Naive thymus-derived CD8-positive, alpha-beta T cell (primary cell): ENCODE measurements at places on chromosomes 16 and 17. TPM values are rescaled to one million over a fixed set of nuclear protein-coding genes. Genes with fewer than 3 reads are reported as not detected.

PIRT gene
- not detected for total RNA-seq

PMP22 gene
- not detected for total RNA-seq

DNA sequence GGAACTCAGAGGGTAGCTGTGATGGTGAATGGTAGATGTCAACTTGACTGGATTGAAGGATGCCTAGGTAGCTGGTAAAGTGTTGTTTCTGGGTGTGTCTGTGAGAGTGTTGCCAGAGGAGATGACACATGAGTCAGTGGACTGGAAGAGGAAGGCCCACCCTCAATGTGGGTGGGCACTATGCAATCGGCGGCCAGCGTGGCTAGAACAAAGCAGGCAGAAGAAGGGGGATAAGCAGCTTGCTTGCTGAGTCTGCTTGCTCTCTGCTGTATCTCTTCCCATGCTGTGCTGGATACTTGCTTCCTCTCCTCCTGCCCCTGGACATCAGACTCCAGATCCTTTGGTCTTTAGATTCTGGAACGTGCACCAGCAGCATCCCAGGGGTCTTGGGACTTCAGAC is 128.1 kb downstream of the AIPL1 start:
- no peak overlapping the region for H3K4me3 ChIP-seq
- H3K27me3 ChIP-seq = peaks cover 54% of the 10 kb centered on the region
- no peak for DNase-seq
- no peaks in the 10 kb centered on the region for H3K36me3 ChIP-seq
- H3K4me1 ChIP-seq = no peaks in the 10 kb centered on the region

DNA sequence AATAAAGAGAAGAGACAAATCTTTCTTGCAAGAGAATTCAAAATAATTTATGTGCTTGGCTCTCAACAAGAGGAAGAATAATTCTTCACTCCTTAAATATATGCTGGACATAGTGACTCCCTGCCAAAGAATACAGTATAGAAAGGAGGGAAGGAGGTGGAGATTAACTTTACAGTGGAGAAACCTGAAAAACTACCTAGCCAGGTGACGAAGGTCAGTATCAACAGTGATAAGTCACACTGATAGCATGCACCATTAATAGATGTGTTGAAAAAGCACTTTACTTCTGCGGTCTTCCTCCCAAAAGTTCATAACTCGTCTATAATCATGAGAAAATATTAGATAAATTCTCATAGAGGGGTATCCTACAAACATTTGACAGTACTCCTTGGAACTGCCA is 21.4 kb downstream of the CBLN1 start:
- no peak overlapping the region for H3K27ac ChIP-seq
- H3K4me3 ChIP-seq = no peak overlapping the region
- H3K36me3 ChIP-seq = peaks cover 2% of the 10 kb centered on the region
- DNase-seq = no peak

- no peaks in the 10 kb centered on the region for H3K27me3 ChIP-seq
- H3K4me3 ChIP-seq = no peak overlapping the region
- no peaks in the 10 kb centered on the region for H3K36me3 ChIP-seq
These were observed 246.7 kb upstream of the TBX2 start for GRCh38 chr17:61152898-61153297.

- DNase-seq = no peak
- H3K4me1 ChIP-seq = no peaks in the 10 kb centered on the region
- peaks cover 21% of the 10 kb centered on the region for H3K27me3 ChIP-seq
- no peak overlapping the region for H3K4me3 ChIP-seq
- H3K27ac ChIP-seq = no peak overlapping the region
These were observed 77.7 kb upstream of the CLEC3A start for GRCh38 chr16:77944631-77945030.

DHODH gene
- 14.8 TPM for total RNA-seq

DNA sequence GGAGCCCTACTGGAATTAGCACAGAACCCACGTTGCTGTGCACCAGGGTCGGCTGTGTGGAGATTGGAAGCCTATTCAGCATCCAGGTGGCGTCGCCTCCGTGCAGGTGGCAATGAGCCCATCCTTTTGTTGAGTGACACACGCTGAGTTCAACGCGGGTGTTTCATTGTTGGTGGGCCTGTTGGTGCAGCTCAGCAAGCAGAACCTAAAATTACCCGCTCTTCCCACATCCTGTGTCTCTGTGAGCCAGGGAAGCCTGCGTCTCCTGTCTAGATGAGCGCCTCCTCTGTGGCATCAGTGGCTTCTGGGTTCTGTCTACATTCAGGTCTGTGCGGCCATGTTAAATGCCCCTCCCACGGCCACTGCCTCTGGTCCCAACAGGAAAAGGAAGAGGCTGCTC is 14.5 kb downstream of the CD2BP2 start:
- no peaks in the 10 kb centered on the region for H3K36me3 ChIP-seq
- peaks cover 8% of the 10 kb centered on the region for H3K4me1 ChIP-seq
- peak; percentile 36 for DNase-seq
- H3K27me3 ChIP-seq = no peaks in the 10 kb centered on the region
- H3K27ac ChIP-seq = peak overlapping the region; percentile 82

RGS11 gene
- not detected for total RNA-seq

- H3K27me3 ChIP-seq = peaks cover 14% of the 10 kb centered on the region
- H3K4me3 ChIP-seq = peak overlapping the region; percentile 50
These were observed 814 bp upstream of the RUNDC3A start for GRCh38 chr17:44307387-44308186.

TMEM235 gene
- not detected for total RNA-seq

CACNG5 gene
- total RNA-seq = not detected

ARL5C gene
- total RNA-seq = not detected

DNA sequence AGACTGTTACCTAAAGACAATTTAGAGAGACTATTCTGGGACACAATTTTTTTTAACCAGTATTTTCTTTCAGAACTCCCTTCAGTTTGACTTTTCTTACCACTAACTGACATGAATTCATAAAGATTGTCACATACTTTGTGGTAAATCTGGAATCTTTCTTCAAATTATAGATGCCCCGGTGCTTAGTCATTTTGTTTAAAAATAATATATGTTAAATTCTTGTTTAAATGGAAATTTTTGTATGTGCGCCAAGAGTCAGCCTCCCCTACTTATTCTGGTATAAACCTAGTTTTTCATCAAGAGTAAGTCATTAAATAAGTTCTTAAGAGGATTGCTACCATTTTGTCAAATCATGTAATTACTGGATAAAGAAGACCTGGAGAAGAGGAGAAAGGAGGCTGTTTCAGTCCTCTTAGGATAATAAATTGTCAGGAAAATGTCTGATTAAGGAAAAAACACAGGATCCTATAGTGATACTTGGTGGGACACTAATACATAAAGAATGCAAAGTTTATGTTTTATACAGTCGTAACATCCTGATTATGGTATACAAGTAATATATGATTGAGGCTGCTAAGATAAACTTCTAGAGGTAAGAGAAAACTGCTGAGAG is 424.4 kb downstream of the PMP22 start:
- peaks cover 6% of the 10 kb centered on the region for H3K27me3 ChIP-seq
- H3K27ac ChIP-seq = no peak overlapping the region
- no peaks in the 10 kb centered on the region for H3K4me1 ChIP-seq

CCT6B gene
- 3.9 TPM for total RNA-seq

- H3K27me3 ChIP-seq = no peaks in the 10 kb centered on the region
- H3K36me3 ChIP-seq = no peaks in the 10 kb centered on the region
- no peak overlapping the region for H3K27ac ChIP-seq
- no peak overlapping the region for H3K4me3 ChIP-seq
- DNase-seq = no peak
These were observed 9.8 kb upstream of the MAP3K14 start for GRCh38 chr17:45326626-45327025.

DNA sequence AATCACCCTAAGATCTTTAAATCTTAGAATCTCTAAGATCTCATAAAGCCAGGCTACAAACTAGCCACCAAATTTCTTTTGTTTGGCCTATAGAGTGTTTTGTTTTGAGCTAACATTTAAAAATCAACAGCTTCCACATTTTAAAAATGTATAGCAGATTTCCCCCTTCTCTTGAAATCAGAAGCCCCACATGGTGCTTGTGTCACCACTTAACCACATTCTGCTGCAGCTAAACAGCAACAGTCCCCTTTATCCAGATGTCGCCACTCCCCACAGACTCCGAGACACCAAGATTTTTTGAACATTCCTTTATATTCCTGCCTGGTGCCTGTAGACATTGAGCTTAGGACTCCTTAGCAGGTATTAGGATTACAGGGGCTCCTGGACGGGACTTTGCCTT is 16.0 kb downstream of the GUCY2D start:
- H3K27me3 ChIP-seq = peaks cover 30% of the 10 kb centered on the region
- no peak for DNase-seq
- H3K4me1 ChIP-seq = peaks cover 28% of the 10 kb centered on the region
- H3K27ac ChIP-seq = no peak overlapping the region
- H3K36me3 ChIP-seq = no peaks in the 10 kb centered on the region

SLC38A8 gene
- total RNA-seq = not detected

GRCh38 chr17:65694601-65695000 is 133.2 kb upstream of the AXIN2 start:
- H3K27ac ChIP-seq = no peak overlapping the region
- no peak for DNase-seq
- no peak overlapping the region for H3K4me3 ChIP-seq
- no peaks in the 10 kb centered on the region for H3K36me3 ChIP-seq
- H3K4me1 ChIP-seq = peaks cover 11% of the 10 kb centered on the region

GRCh38 chr16:51522902-51523301 is 371.8 kb upstream of the SALL1 start:
- peaks cover 17% of the 10 kb centered on the region for H3K36me3 ChIP-seq
- H3K27ac ChIP-seq = no peak overlapping the region
- H3K27me3 ChIP-seq = no peaks in the 10 kb centered on the region

DEXI gene
- 30.5 TPM for total RNA-seq
